ENCODE measurements at places on chromosomes 6 and 20.

- no peak for DNase-seq
These were observed 155.8 kb downstream of the EYA4 start for GRCh38 chr6:133396984-133397348.

DNA sequence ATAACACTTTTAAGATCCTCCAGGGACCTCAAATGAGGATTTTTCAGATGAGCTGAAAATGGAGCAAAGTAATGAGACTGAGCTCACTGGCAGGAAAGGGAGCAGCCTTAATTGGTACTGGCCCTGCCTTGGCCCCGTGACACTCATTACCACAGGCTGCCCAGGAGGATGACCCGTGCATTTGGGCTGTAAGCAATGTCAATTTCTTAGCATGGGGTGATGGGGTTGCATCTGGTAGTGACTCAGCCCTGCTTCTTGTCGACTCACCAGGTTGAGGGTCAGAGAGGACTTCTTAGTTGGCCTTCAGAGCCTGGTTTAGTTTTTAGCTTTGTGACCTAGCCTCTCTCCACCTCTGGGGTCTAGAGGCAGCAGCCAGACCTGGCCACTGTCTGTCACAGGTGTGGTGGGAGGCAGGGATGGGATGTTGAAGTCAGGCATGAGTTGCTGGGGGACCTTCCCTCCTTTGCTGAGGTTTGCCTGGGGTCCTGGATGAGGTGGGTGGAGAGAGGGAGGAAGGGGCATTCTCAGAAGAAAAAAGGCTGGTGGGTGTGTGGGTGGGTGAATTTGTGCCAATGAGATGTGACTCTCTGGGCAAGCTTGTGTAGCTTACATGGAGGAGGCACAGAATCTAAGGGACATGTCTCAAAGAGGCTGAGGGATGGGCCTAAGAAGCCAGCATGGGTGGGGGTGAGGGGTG, 25.9 kb upstream of the EPB41L1 start:
- peak; percentile 37 for DNase-seq

DNA sequence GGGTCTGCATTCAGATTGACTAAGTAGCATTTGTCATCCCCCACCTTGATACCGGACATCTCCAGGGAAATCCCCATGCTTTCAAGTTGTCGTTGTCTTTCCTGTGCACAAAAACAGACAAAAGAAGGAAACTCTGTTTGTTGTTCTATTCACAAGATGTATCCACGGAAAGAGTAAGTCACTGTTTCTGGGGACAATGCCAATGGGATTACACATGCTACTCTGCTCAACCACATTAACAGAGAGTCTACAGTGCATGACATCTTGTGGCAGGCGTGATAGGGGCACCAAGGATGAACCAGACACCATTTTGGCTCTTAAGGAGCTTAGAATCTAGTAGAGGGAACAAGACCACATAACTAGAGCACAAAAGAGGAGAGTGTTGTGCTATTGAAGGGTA, 124.4 kb upstream of the NUP153 start:
- peak; percentile 64 for DNase-seq

GRCh38 chr20:41261790-41262717, 55.5 kb downstream of the ZHX3 start:
- no peak for DNase-seq

- no peak for DNase-seq
These were observed 32.8 kb upstream of the SSTR4 start for GRCh38 chr20:23002276-23002675.

DNA sequence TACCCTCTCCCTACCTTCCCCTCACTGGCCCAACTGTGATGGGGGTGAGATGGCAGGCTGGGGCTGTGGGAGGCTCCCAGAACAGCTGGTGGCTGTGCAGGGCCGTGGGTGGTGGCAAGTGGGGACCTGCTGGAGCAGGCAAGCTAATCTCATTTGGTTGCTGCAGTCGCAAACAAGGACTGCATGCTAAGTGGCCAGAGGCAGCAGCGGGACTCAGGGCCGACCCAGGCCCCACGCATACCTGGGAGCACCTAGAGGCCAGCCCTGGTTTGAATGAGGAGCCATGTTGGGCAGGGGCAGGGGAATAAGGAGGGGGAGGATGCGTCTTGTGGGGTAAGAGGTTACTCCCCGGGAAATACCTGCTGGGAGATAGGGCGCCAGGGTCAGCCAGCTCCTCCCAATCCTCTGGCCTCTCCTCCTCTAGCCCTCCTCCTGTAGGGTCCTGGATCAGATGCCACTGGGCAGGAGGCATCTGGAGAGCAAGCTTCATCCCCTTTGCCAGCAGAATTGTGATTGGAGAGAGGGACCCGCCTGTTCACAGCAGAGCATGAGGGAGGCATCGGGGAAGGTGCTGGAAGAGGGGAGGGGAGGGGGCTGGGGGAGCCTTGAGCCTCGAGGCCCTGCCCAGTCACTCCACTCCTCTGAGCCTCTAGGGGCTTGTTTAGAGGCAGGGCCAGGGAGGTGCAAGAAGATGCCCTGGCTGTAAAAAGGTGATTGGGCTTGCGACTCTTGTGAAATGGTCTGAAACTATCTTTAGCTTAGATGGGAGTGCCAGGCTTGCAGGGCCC, 24.3 kb upstream of the CDH22 start:
- DNase-seq: no peak

DNA sequence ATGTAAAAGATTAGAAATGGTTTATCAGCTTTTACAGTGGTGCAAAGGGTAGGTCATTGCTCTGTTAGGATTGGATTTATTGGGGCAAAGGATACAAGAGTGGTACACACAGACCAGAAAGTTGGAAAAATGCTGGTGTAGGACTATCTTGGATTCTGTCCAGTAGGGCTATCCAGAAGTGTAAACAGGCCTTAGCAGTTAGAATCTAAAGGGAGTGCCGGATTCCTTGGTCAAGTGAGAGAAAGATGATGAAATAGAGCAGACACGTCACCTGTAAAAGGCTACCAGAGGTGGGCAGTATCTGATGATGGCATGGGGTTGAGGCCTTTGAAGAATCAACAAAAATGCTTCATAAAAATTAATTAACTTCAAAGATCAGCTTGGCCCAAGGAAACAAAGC, 975.9 kb downstream of the KIF16B start:
- DNase-seq: no peak

GRCh38 chr6:79031821-79032590, 46.0 kb downstream of the PHIP start:
- peak; percentile 16 for DNase-seq

GRCh38 chr6:45838451-45838850, 177.2 kb downstream of the CLIC5 start:
- no peak for DNase-seq

- DNase-seq: no peak
These were observed 1.1 kb downstream of the MAPRE1 start for GRCh38 chr20:32820698-32821377.

DNA sequence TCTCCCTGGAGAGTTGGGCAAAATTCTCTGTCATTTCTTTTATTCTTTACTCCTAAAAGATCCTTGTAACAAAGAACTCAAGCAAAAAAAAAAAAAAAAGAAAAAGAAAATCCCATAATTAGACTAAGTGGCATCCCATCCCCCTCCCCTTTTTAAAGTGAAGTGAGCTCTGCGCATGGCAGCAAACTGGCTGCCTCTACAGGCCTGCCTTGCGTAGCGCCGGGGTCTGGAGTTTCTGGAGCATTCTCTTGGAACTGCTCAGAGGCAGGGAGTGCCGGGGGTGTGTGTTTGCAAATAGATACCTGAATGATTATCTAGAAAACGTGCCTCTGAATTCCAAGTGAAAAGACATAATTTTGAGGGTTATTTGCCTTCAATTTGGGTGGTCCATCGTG, 48.1 kb downstream of the FOXC1 start:
- DNase-seq: no peak

DNA sequence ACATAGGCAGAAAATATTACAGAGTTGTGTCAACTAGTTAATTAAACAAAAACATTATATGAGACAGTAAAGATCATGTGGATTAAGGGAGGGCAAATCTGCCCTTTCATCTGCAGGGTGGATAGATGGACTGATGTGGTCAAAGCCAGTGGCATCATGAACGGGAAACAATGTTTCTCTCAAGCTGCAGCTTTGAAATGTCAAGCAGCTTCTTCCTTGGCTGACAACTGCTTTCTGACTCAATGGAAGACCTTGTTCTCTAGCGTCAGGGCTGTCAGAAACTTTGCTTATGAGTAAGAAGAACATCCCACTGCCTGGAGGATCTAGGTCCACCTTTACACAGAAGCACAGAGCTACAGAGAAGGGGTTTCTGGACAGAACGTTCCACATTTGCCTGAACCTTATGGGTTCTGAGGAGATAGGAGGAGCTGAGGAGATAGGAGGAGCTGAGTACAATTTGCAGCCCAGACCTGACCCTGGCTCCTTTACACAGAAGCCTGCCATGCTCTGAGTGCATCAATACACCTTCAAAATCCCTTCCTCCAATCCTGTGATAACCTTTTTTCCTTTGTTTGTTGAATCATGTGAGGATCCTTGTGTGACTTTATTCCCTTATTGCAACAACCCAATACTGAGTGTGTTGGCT, 6.1 kb downstream of the CST5 start:
- DNase-seq: no peak

DNA sequence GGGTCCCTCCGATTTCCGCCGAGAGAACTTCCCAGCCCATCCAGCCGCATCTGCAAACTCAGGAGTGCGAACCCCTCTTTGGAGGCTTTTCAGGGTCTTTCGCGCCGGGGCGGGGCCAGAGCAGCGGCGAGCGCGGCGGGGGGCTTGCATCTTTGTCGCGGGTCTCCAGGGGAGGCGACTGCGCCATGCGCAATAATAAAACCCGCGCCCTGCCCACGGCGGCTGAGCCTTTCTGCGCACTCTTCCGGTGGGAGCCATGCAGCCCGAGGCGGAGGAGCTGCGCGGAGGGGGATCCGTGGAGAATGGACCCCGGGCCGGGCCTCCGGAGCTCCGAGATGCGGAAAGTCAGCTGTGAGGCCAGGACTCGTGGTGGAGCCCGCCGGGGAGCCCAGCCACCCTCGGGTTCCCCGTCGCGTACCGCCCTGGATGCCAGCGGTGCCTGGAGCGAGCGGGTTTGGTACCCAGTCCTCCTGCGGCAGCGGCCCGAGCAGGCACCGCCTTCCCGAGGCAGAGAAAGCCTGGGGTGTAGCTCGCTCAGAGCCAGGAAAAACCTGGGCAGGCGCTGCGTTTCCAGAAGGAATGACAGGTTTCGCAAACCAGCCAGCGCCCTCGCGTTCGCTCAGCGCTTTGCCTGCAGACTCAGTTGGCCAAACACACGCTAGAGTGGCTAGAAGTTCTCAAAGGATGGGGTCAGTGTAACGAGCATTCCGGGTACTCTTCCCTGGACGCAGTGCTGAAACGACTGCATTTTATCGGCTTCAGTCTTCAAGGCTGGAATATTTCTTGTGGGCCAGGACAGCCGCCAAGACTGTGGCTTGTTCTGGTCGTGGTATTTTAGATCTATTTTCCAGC, 1.2 kb downstream of the AKAP12 start:
- peak; percentile 64 for DNase-seq

GRCh38 chr20:5140195-5140594, 13.4 kb downstream of the CDS2 start:
- DNase-seq: no peak

GRCh38 chr6:145051661-145052060, 683.7 kb downstream of the EPM2A start:
- DNase-seq: no peak

DNA sequence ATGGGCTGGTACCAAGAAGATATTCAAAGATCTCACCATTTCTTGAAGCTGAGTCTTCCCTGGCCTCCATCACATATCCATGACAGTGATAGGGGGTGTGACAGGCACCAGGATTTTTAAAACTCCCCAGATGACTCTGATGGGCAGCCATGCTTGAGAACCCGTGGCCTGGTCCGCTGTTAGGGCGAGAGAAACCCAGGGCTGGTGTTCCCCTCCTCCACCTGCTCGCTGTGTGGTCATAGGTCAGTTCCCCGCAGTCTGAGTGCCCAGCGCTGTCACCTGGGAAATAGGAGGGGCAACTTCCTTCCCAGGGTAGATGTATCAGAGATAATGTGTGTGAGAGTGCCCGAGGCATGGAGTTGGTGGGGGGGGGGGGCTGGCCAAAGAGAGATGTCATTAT, 50.9 kb downstream of the TMEM242 start:
- DNase-seq: no peak

DNA sequence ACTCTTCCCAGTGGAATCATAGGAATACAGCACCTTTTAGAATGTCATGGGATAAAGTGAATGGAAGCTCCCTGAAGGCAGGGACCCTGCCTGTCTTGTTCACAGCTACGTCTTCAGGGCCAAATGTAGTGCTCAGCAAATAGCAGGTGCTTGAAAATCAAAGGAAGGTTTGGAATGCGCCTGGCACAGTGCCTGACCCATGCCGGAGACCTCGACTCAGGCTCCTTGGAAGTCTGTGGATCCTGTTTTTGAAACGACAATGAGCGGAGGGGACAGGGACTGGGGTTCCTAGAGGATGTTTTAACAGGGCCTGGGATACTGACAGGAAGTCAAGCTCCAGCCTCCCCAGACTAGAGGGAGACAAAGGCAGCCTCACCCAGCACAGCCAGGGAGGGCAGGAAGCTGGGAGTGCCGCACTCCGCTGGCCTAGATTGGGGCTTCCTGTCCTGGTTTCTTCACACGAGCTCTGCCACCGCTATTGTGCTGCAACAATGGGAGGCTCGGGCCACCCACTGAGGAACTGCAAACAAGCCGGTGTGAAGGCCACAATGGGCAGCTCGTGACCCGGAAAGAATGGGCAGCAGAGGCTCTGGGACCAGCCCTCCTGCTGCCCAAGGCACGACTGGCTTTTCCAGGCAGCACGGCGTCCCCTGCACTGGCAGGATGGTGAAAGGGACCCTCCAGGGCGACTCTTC, 76.7 kb downstream of the PREX1 start:
- DNase-seq: no peak

GRCh38 chr6:15608396-15608795, 54.4 kb downstream of the DTNBP1 start:
- DNase-seq: peak; percentile 67

- no peak for DNase-seq
These were observed 49.1 kb upstream of the PRDM1 start for GRCh38 chr6:106037060-106037459.

- DNase-seq: no peak
These were observed 118.1 kb downstream of the VEGFA start for GRCh38 chr6:43887906-43888683.

DNA sequence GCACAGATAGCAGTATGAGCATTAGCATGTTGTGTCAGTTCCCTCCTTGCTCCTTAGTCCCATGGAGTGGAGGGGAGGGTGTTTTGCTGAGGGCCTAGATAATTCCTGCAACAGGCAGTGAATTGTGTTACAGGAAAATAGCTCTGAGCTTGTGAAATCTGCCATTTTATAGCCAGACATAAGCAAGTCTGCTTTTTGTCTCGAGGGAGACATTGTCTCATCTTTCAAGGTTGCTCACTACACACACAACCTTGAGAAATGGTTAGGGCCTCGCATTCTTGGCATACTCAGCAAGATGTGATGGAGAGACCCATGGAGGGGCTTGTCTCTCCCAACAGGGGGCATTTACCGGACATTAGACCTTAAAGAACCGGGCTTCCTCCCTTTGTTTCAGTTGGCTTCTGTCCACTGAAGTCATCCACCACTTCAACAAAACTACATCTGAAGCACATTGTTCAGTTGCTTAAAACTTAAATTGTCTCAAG, 108.0 kb upstream of the FOXO3 start:
- DNase-seq: peak; percentile 89
